NCI-H446 treated with DMSO at 0.1 percent for 48 hours (cell line): ENCODE measurements at places on chromosomes 7 and 10.

DNA sequence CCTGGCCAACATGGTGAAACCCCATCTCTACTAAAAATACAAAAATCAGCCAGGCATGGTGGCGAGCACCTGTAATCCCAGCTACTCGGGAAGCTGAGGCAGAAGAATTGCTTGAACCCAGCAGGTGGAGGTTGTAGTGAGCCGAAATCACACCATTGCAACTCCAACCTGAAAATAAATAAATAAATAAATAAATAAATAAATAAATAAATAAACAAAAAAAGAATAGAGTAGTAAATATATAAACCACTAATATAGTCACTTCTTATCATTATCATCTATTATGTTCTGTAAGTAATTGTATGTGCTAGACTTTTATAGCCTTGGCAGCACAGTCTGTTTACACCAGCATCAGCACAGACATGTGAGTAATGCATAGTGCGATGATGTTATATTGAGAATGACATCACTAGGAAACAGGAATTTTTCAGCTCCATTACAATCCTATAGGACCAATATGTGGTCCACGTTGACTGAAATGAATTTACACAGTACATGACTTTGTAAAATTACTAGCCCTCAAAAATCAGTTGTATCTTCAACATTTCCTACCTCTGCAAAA is 385.4 kb upstream of the ANKRD30A start:
- DNase-seq: no peak

DNA sequence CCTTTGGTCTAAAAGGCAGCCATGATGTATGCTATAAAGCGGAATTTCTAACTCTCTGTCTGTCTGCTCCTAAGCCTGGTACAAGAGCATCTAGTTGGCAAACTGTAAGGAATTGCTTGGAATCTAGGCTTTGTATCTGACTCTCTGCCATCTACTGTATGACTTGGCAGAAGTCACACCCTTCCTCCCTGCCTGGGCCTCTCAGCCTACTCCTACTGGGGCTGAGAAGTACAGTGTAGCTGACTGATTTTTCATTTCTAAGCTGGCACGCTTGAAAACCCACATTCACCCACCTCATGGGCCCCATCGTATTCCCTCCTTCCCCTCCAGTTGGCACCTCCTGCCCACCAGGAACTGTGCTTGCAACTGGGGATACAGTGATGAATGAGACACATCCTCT is 435.2 kb downstream of the PLXNA4 start:
- peak; percentile 85 for DNase-seq

GRCh38 chr7:32115831-32116230 is 45.6 kb upstream of the PDE1C start:
- DNase-seq: no peak

GRCh38 chr10:43667317-43667731 is 18.6 kb upstream of the ZNF32 start:
- DNase-seq: no peak

GRCh38 chr7:47513741-47514241 is 68.1 kb downstream of the TNS3 start:
- no peak for DNase-seq

DNA sequence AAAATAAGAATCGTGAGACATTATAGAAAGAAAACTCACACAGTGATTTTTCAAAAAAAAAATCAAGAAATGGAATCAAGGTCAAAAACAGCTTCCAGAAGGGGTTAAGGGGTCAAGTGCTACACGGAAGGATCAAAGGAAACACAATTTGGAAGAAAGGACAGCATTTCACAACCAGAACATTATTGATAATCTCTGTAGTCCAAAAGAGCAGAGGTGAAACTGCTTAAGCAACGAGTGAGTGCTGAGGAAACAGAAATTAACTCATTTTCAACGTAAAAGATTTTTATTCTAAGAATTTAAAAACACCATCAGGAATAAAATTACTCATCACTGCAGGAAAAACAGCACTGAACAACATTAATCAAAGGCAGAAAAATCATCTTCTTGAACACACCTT is 23.5 kb downstream of the MINDY3 start:
- DNase-seq: no peak

DNA sequence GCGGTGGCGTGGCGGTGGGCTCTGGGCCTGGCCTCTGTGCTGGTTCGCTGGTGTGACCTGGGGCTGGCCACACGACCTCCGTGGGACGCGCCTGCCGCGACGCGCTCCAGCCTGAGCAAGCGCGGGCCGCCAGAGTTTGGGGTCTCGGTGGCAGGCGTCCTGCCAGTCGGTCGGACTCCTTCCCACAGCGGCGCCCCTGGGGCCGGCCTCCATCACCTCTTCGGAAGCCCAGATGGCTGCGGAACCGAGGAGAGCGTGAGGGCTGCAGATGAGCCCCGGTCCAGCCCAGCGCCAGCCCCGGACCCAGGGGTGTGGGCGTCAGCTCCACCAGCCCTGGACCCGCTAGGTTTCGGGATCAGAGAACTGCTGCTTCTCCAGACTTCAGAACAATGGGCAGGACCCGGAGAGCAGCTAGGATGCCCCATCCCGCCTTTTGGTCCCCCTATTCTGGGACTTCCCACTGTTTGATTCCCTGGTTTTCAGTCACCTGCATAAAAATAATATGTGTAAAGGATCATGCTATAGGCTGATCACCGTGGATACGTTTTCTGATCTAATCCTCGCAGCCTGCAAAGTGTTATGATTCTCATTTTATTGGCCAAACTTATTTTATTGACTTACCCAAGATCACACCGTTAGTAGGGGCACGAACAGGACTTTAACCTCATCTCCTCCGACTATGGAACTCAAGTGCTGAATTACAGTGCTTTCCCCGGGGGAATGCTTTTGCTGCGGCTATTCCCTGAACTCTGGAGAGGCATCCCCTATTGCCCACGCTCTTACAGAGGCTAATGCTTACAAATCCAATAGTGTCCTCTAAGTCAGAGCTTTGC is 2.8 kb downstream of the CYP26C1 start:
- DNase-seq: no peak

DNA sequence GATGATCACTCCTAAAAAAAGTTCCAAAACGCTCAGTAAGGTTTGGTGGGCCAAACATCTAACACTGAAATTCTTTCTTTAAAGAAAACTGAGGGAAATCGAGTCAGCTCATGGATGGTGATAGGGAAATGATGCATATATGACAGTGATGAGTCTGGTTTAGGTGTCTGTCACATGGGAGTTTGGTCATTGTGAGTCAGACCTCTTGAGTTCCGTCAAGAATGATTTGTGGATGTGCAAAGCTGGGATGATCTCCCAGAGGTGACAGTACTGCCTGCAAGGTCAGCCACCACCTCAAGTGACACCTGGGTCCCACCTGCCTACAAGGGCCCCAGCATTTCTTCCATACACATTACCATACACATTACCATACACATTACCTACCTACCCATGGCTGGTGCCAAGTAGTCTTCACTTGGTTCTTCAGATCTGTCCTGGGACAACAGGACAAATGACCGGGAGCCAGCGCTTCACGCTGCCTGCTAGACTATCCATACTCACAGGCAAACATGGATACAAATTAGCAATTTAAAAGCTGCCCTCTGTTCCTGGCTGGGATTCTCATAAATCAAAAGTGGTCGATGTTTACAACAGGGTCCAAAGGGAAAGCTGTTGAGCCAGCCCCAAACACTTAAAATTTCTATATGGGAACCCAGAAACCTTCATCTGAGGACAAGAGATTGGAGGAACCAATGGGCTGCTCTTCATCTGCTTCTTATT is 128.4 kb downstream of the ADAM12 start:
- DNase-seq: no peak

GRCh38 chr7:141874787-141875186 is 33.5 kb upstream of the PRSS37 start:
- no peak for DNase-seq

DNA sequence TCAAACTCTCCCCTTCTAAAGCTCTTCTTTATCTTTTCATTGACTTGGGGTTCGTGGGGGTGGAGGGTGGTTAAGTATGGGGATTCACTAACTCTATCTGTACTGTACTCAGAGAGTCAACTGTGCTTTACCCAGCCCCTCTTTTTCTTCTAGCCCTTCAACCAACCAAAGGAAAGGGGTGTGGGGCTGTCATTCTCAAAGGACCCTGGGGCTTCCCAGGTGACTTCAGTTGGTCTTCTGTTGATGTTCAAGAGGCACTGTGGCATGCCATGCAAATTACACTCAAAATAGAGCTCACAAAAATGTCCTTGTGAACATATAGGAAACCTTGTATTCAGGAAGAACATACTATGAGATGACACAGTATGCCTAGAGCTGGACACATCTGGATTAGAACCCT is 16.9 kb upstream of the RHOBTB1 start:
- no peak for DNase-seq

GRCh38 chr7:155405399-155406318 is 52.3 kb upstream of the EN2 start:
- DNase-seq: no peak

GRCh38 chr10:89404104-89405047 is 10.0 kb upstream of the IFIT5 start:
- no peak for DNase-seq

GRCh38 chr10:117663750-117664149 is 121.2 kb downstream of the EMX2 start:
- no peak for DNase-seq

GRCh38 chr10:30738416-30738815 is 108.9 kb upstream of the LYZL2 start:
- no peak for DNase-seq

DNA sequence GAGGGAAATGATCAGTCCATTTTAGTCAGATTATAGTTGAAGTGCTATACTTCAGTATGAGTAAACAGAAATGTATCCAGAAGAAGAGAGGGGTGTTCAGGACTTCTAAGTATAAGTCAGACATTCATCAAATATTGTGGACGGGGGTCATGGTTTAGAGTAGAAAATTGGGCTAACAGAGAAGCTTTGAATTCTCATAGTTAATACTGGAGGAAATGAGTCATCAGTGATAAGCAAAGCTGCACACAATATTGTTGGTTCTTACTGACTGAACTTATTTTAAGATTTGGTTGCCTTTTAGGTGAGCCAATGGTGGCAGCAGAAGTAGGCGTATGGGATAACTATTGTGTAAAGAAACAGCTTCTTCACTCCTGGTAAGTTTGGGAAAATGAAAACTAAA is 1.7 kb upstream of the SUMF2 start:
- no peak for DNase-seq

GRCh38 chr7:108189733-108190388 is 59.7 kb upstream of the LAMB4 start:
- DNase-seq: no peak
